ENCODE measurements at places on chromosomes 4 and X.

GRCh38 chrX:8879750-8880149 is 78.6 kb upstream of the FAM9A start:
- DNase-seq, result no peak

- no peak for DNase-seq
Observed at GRCh38 chr4:78227411-78228057, 170.4 kb downstream of the FRAS1 start.

GRCh38 chr4:96654045-96654444 is 814.2 kb downstream of the PDHA2 start:
- DNase-seq, result no peak

DNA sequence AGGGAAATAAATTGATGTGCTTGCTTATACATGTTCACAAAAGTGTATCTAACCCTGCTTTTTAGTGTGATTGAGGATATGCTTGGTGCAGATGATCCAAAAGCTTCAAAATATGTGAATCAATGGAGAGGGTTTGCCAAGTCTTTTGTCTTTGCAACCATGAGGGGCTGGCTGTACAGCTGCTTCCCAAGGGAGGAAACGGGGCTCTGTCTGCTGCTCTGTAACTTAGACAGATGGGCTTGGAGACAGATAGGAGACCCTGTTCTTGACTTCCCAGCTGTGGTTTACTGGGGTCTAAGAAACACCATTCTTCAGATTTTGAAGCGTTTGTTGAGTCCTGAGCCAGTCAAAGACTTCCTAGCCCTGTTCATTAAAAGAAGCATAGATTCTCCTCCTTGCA is 152.3 kb downstream of the DCLK2 start:
- DNase-seq, result no peak

GRCh38 chr4:15361529-15361928 is 66.3 kb upstream of the C1QTNF7 start:
- DNase-seq, result no peak

DNA sequence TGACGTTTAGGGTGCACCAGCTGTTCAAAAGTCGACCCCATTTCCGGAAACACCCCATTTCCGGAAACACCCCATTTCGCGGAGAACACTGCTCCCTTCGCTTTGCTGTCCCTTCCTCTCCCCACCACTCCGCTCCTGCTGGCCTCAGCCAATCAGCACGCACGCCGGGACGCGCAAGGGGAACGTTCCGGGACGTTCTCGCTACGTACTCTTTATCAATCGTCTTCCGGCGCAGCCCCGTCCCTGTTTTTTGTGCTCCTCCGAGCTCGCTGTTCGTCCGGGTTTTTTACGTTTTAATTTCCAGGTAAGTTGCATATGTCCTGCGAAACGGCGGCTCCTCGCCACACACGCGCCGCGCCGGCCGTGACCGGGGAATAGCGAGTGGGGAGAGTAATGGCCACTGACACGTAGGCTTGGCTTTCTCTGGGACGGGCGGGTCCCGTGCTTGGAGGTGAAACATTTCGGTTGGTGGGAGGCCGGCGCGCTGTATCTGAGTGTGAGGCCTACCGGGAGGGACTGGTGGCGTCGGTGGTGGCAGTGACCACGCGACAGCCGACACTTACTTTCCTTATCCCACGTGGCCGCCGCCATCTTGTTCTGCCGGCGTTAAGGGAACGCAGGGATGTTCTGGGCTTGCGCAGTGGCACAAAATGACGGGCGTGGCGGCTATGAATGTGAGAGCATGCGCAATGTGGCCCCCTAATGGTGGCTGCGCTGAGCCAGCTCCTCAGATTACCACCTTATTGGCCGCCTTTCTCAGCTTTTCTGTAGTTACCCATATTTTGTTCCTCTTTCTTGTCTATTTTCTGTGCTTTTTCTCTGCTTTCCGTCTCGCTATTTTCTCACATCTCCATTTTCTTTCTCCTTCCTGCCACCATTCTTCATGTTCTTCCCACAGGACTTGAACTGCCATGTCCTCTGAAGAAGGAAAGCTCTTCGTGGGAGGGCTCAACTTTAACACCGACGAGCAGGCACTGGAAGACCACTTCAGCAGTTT is at the start of gene RBM3:
TSS of gene RBM3 (plus strand) at position 215 of the 997 bp plus-strand sequence. CDS start at position 912, 697 bp downstream.
- DNase-seq, result peak; percentile 86

- DNase-seq, result no peak
Observed at GRCh38 chr4:175622887-175623286, 189.2 kb downstream of the GPM6A start.

DNA sequence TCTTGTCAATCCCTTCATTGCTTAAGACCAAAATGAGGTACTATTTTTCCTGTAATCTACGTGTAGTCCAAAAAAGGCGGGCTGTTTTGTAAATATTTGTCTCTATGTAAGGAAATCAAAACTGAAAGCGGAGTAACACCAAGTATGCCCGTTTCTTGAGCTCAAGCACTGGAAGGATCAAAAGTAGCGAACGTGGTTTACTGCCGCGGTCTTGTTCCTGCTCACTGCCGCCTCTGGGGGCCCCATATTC is 71.5 kb downstream of the AFF1 start:
- no peak for DNase-seq

- DNase-seq, result no peak
Observed at GRCh38 chr4:90495936-90496335, 368.7 kb downstream of the CCSER1 start.

- no peak for DNase-seq
Observed at GRCh38 chr4:167421201-167421600, 186.9 kb upstream of the SPOCK3 start.

- no peak for DNase-seq
Observed at GRCh38 chrX:72030431-72030830, 101.3 kb downstream of the RTL5 start.

GRCh38 chr4:8324640-8325239 is 55.2 kb downstream of the HTRA3 start:
- no peak for DNase-seq

DNA sequence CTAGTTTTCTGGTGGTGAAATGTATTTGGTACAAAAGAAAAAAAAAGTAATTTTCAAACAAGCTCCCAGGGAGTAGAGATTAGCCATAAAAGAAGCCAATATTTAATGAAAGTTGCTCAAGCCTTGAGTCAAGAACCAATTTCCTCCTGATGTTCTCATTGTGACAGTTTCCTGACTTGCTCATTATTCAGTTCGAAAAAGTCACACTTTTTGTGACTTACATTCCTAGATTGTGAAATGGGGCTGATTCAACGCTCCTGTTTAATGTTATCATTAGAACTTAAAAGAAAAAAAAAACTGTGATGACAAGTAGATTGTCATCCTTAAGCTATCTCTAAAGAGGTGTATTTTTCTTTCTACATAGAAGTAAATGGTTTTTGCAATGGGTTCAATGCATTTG is 122.6 kb upstream of the BMPR1B start:
- DNase-seq, result no peak

- DNase-seq, result no peak
Observed at GRCh38 chr4:74536557-74536956, 91.6 kb downstream of the AREG start.

- peak; percentile 68 for DNase-seq
Observed at GRCh38 chr4:40238700-40239548, 42.1 kb downstream of the RHOH start.

- no peak for DNase-seq
Observed at GRCh38 chr4:168241953-168242352, 76.6 kb downstream of the DDX60 start.

- no peak for DNase-seq
Observed at GRCh38 chrX:46649421-46650260, 76.1 kb downstream of the CHST7 start.

GRCh38 chr4:116603096-116603495 is 482.3 kb downstream of the TRAM1L1 start:
- DNase-seq, result no peak

GRCh38 chrX:24144528-24144927 is 5.0 kb upstream of the ZFX start:
- no peak for DNase-seq

- no peak for DNase-seq
Observed at GRCh38 chrX:45172890-45173289, 27.8 kb downstream of the DIPK2B start.

- DNase-seq, result no peak
Observed at GRCh38 chr4:183118585-183118984, 19.5 kb downstream of the WWC2 start.

DNA sequence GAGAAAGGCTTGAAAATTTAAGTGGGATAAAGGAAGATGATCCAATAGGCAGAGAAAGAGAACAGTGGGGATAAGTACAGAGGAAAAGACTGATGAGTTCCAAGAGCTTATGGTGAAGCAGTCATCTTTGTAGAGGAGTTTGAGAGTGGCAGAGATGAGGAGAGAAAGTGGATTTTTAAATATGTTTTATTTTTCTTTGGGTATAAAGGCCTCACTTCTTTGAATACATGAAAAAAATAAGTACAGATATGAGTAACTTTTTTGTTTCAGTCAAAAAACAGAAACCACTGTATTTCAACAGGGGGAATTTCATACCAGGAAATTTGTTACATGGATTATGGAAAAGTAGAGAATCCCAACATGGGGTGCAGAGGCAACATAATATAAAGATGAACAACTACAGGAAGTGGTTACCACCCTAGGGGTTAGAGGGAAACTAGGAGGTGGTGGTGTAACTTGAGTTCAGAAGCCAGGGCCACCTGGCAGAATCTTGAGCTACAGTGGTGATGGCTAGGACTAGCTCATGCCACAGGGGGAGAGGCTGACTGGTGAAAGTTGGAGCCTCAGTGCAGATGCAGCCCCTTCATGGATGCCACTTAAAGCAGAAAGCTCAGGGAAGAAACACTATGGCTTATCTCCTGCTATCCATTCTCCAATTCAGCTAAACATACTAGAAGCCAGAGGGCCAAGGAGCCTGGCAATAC is 3.4 kb upstream of the CYBB start:
- no peak for DNase-seq

- no peak for DNase-seq
Observed at GRCh38 chrX:107714206-107714891, 61.2 kb downstream of the TSC22D3 start.

GRCh38 chrX:2391869-2392606 is 108.7 kb downstream of the DHRSX start:
- DNase-seq, result no peak

GRCh38 chrX:148538582-148538981 is 38.2 kb downstream of the AFF2 start:
- no peak for DNase-seq

- no peak for DNase-seq
Observed at GRCh38 chr4:27398631-27399310, 538.1 kb downstream of the STIM2 start.

DNA sequence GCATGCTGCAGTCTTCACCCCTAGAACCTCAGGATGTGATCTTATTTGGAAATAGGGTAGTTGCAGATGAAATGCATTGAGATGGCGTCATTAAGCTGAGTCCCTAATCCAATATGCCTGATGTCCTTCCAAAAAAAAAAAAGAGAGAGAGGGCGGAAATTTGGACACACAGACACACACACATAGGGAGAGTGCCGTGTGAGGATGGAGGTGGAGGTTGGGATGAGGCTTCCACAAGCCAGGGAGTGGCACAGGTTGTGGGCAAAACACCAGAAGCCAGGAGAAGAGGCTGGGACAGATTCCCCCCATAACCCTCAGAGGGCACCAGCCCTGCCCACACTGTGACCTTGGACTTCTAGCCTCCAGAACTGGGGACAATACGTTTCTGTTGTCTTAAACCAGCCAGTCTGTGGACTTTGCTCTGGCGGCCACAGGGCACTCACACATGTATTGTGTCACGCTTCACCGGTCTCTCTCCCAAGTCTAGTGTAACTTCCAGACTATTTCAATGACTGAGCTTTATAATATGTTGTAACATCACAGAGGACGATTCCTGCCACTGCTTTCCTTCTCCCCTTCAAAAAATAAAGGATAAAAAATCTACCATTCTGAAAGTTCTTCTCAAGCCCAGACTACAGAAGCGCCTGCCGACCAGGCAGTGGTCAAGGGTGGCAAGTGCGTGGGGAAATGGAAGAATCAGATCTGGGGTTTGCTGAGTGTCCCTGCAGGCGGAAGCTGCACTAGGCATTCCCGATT is 35.8 kb upstream of the MAN2B2 start:
- DNase-seq, result no peak

DNA sequence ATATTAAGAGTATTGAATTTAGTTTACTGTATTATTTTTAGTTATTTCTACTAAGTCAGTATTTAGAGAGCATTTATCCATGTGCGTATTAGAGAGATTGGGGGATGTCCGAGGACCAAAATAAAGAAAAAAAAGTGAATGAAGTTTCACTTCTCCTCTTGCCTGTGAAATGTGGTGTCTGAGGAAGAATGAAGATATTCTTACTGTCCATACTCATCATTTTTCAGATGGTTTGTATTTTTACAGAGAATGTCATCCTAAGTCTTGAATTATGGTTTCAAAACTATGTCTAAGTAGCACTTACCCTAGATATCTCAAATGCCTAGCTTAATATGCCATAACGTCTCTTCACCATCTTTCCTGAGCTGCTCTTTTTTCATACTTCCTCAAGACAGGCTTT is 854.3 kb downstream of the C4orf33 start:
- no peak for DNase-seq

DNA sequence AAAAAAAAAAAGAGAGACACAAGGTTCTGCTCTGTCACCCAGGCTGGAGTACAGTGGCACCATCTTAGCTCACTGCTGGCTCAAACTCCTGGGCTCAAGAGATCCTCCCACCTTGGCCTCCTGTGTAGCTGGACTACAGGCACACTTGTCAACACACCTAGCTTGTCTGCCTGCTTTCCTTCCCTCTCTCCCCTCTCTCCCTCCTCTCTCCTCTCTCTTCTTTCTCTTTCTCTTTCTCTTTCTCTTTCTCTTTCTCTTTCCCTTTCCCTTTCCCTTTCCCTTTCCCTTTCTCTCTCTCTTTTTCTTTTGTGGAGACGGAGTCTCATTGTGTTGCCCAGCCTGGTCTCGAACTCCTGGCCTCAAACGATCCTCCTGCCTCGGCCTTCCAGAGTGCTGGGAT is 132.1 kb downstream of the DIPK2B start:
- no peak for DNase-seq

GRCh38 chr4:76074993-76075600 is 588 bp downstream of the ART3 start:
- DNase-seq, result no peak

- no peak for DNase-seq
Observed at GRCh38 chr4:98746530-98746929, 88.1 kb upstream of the TSPAN5 start.

- no peak for DNase-seq
Observed at GRCh38 chr4:83356899-83357661, 22.4 kb upstream of the HPSE start.

GRCh38 chrX:100871594-100872560 is 2.3 kb downstream of the NOX1 start:
- DNase-seq, result no peak

GRCh38 chrX:153561337-153561736 is 37.6 kb downstream of the CCNQ start:
- DNase-seq, result no peak

DNA sequence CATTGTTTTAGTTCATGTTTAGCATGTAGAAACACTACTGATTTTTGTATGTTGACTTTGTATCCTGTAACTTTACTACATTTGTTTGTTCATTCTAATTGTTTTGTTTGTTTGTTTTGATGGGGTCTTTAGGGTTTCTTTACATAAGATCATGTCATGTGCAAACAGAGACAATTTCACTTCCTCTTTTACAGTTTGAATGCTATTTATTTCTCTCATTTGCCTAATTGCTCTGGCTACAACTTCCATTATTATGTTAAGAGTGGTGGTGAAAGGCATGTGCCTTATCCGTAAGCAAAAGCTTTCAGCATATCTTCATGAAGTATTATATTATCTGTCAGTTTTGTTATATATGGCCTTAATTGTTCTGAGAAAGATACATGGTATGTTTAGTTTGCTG is 571.1 kb downstream of the PCDH7 start:
- DNase-seq, result no peak

Measured in activated CD4-positive, alpha-beta T cell treated with anti-CD3 and anti-CD28 coated beads for 1 hour (primary cell).